Naive thymus-derived CD4-positive, alpha-beta T cell (primary cell): ENCODE measurements at places on chromosomes 6 and 20.

GRCh38 chr6:39269961-39270360, 40.7 kb upstream of the KCNK5 start:
- no peak overlapping the region for H3K27ac ChIP-seq
- no peaks in the 10 kb centered on the region for H3K27me3 ChIP-seq
- H3K36me3 ChIP-seq, result no peaks in the 10 kb centered on the region
- H3K4me1 ChIP-seq, result no peaks in the 10 kb centered on the region
- DNase-seq, result no peak
- H3K4me3 ChIP-seq, result no peak overlapping the region

DNA sequence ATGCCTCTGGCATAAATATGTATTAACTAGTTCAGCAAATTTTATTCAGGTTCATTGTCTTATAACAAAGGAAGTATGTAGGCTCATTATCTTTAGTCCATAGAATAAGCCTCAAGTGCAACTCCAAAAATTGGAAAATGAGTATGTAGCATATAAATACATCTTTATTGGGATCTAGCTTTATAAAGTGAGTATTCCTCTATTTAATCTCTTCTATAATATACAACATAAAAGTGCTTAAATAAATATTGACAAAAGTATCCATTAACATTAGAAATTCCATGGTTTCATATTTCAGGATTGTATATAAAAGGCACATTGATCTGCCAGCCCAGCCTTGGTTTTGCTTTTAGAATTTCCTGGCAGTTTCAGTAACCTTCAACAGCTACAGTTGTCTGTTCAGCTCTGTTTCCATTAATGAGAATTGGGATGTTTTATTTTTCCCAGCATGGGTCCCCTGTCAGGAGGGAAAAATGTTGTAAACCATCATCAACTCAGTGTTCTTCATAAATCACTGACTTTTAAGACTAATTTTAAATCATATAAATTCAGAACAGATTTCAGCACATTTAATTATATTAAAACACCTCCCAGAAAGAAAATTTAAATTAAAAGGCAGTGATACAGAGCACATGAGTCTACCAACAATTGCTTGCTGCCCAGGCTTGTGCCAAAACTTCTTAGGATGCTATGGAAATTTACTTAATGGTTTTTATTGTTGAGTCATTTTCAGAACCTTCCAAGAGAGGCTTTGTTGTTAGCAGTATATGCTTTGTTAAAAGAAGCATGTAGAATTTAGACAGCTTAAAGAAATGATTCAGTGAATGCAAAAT, 119.7 kb downstream of the ADGRG6 start:
- no peaks in the 10 kb centered on the region for H3K36me3 ChIP-seq
- no peaks in the 10 kb centered on the region for H3K4me1 ChIP-seq
- no peak overlapping the region for H3K4me3 ChIP-seq
- no peaks in the 10 kb centered on the region for H3K27me3 ChIP-seq

DNA sequence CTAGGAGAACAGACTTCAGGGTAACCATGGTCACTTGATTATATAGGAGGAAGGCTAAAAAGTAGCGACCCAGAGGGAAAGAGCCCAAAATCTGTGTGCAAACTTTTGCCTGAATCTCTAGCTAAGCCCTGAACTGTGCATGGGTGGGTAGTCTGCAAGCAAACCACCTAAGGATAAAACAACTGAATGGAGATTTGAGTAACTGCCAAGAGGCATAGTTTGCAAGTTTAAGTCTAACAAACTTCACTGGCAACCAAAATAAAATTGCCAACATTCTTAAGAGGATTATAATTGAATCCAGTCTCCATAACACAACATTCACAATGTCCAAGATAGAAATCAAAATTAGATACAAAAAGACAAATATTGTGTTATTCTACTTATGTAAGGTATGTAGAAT, 192.0 kb upstream of the PLN start:
- no peaks in the 10 kb centered on the region for H3K27me3 ChIP-seq
- no peak overlapping the region for H3K4me3 ChIP-seq

DNA sequence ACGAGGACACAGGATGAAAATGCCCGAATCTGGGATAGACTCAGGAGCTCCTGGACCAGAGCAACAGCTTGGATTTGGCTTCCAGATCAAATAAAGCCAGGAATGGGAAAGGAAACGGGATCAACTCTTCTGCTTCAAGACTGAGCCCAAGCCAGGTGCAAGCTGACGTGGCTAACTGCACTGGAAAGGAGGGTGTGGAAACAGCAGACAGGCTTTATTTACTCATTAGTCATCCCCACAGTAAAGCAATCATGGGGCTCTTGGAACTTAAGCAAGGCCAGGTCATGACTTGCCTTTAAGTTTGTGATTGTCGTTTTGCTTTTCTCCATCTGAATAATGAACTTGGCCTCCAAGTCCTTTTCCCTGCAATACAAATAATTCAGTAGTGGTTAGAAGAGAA, 45.2 kb downstream of the KIF16B start:
- H3K27ac ChIP-seq, result no peak overlapping the region
- no peaks in the 10 kb centered on the region for H3K27me3 ChIP-seq
- H3K36me3 ChIP-seq, result no peaks in the 10 kb centered on the region
- H3K4me1 ChIP-seq, result no peaks in the 10 kb centered on the region
- H3K4me3 ChIP-seq, result no peak overlapping the region

DNA sequence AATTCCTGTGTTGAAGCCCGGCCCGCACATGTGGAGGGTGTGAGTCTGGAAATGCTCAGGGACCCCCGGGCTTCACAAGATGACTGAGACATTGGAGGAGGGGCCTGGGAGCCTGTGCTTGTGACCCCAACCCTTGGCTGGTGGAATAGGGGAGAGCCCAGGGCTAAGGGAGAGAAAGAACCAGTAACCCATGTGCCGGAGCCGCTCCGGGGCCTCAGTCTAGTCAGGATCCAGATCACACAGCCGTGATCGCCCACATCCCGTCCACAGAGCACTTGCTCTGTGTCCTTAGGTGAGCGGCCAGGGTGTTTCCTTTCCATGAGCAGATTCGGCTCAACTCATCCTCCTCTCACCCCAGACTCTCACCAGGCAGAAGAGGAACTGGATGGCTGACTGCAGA, 152.3 kb upstream of the RPS6KA2 start:
- H3K4me1 ChIP-seq, result no peaks in the 10 kb centered on the region
- no peak for DNase-seq
- H3K36me3 ChIP-seq, result no peaks in the 10 kb centered on the region
- no peaks in the 10 kb centered on the region for H3K27me3 ChIP-seq
- no peak overlapping the region for H3K27ac ChIP-seq

DNA sequence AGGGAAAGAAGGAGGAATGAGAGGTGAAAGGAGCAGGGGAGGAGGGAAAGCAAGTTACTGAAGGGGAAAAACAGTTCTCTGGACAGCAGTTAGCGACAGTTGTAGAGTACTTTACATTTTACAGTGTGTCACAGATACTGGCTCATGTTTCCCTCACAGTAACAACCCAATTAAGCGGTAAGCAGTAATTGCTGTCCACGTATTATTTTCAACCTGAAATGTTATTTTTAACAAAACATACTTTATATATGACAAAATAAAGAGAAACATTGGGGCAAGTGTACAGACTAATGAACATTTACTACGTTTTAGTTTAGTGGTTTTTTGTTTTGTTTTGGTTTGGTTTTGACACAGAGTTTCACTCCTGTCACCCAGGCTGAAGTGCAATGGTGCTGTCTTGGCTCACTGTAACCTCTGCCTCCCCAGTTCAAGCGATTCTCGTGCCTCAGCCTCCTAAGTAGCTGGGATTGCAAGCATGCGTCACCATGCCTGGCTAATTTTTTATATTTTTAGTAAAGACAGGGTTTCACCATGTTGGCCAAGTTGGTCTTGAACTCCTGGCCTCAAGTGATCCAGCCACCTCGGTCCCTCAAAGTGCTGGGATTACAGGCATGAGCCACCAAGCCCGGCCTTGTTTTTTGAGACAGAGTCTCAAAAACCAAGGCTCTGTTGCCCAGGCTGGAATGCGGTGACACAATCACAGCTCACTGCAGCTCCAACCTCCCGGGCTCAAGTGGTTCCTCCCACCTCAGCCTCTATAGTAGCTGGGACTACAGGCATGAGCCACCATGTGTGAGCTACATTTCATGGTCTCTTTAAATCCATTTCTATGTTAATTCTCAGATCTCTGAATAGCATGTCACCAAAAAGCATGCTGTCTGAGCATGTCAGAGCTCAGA, 22.6 kb upstream of the BTN3A2 start:
- H3K4me1 ChIP-seq, result peaks cover 3% of the 10 kb centered on the region
- no peak overlapping the region for H3K27ac ChIP-seq
- no peaks in the 10 kb centered on the region for H3K36me3 ChIP-seq
- DNase-seq, result no peak

DNA sequence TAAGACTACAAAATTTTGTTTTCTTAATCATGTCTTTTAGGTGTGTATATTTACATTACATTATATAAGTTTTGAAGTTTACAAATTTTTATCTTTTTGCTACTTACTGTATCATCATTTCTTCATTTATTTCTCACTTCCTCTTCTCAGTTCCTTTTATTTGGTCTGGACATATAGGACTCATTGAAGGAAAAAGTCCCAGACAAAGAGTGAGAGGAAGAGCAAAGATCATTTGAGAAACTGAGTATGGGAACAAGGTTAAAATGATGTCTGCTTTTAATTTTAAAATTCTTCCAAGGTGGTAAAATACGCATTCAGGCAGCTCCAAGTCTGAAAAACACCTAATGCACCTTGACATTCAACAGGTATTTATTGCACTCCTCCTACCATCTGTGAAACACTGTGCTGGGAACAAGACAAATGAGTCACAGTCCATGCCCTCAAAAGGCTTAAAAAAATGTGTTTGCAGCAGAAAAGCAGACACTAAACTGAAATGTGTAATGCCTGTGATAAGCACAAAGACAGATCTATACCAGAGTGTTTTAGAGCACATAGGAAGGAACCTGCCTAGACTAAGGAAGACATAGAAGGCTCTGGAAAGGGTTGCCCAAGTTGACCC, 63.2 kb downstream of the PKIB start:
- no peak for DNase-seq
- H3K4me1 ChIP-seq, result no peaks in the 10 kb centered on the region
- no peaks in the 10 kb centered on the region for H3K36me3 ChIP-seq
- H3K27ac ChIP-seq, result no peak overlapping the region
- no peaks in the 10 kb centered on the region for H3K27me3 ChIP-seq

- peak overlapping the region; percentile 75 for H3K27ac ChIP-seq
- H3K36me3 ChIP-seq, result no peaks in the 10 kb centered on the region
- no peak for DNase-seq
- no peaks in the 10 kb centered on the region for H3K27me3 ChIP-seq
- no peak overlapping the region for H3K4me3 ChIP-seq
Measured at GRCh38 chr6:26103141-26103769, 16.0 kb downstream of the HFE start.

GRCh38 chr6:157993076-157993475, 11.4 kb downstream of the SYNJ2 start:
- DNase-seq, result no peak
- peaks cover 3% of the 10 kb centered on the region for H3K4me1 ChIP-seq

DNA sequence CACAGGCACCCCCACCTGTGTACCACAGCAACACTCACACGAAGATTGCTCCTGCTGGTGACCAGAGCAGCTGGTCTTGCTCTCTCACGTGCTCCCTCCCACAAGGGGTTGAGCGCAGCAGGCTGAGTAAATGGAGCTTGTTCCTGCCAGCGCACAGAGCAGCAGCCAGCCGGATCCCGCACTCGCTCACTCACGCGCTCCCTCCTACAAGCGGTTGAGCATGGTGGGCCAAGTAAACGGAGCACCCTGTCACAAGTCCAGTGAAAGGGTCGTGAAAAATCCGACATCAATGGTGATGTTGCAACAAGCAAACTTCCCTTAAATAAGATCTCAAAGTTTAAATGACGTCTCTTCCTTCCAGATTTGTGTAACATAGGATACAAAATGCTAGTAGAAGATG, 313.7 kb downstream of the FOXC1 start:
- H3K27me3 ChIP-seq, result no peaks in the 10 kb centered on the region
- H3K4me3 ChIP-seq, result no peak overlapping the region
- no peaks in the 10 kb centered on the region for H3K36me3 ChIP-seq
- no peak for DNase-seq
- H3K4me1 ChIP-seq, result no peaks in the 10 kb centered on the region

- H3K27me3 ChIP-seq, result no peaks in the 10 kb centered on the region
- H3K4me3 ChIP-seq, result no peak overlapping the region
- no peaks in the 10 kb centered on the region for H3K4me1 ChIP-seq
- DNase-seq, result no peak
Measured at GRCh38 chr6:30042914-30043313, 18.2 kb upstream of the POLR1H start.

DNA sequence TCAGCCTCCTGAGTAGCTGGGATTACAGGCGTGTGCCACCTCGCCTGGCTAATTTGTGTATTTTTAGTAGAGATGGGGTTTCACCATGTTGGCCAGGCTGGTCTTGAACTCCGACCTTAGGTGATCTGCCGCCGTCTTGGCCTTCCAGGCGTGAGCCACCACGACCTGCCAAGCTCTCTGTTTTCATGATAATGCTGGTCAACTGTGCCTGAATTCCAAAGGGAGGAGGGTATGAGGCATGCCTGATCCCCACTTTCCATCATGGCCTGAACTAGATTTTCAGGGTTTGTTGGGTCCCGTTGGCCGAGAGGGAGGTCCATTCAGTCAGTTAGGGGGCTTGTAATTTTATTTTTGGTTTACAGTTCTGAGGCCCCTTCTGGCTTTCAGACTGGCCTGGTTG, 28.0 kb upstream of the ANGPT4 start:
- no peak overlapping the region for H3K4me3 ChIP-seq
- H3K27ac ChIP-seq, result no peak overlapping the region
- DNase-seq, result no peak
- no peaks in the 10 kb centered on the region for H3K36me3 ChIP-seq
- no peaks in the 10 kb centered on the region for H3K4me1 ChIP-seq
- H3K27me3 ChIP-seq, result no peaks in the 10 kb centered on the region

DNA sequence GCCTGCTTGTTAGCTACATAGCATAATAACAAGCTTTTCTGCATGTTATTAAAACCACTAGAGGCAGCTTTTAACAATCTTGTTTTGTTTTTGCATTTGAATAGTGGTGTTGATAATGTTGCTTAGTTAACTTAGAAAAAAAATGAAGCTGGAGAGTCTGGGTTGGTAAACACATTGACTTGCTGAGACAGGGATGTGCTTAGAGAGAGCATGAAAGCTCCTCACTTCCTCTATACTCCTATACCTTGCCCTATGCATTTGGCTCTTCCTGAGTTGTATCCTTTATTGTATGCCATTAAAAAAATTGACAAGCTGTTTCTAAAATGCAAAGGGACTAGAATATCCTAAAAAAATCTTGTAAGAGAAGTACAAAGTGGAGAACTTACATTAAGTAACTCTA, 13.6 kb downstream of the FAM83B start:
- H3K27ac ChIP-seq, result no peak overlapping the region
- no peaks in the 10 kb centered on the region for H3K36me3 ChIP-seq
- H3K4me1 ChIP-seq, result no peaks in the 10 kb centered on the region
- no peak for DNase-seq
- H3K27me3 ChIP-seq, result no peaks in the 10 kb centered on the region

- peaks cover 34% of the 10 kb centered on the region for H3K4me1 ChIP-seq
- H3K27ac ChIP-seq, result no peak overlapping the region
- H3K4me3 ChIP-seq, result no peak overlapping the region
- no peaks in the 10 kb centered on the region for H3K27me3 ChIP-seq
- no peak for DNase-seq
Measured at GRCh38 chr6:14732226-14732843, 513.5 kb upstream of the JARID2 start.

GRCh38 chr6:16209539-16209938, 28.8 kb upstream of the GMPR start:
- H3K27me3 ChIP-seq, result no peaks in the 10 kb centered on the region
- H3K4me1 ChIP-seq, result no peaks in the 10 kb centered on the region
- no peak overlapping the region for H3K4me3 ChIP-seq
- no peaks in the 10 kb centered on the region for H3K36me3 ChIP-seq
